ENCODE measurements at places on chromosomes 11 and 22.

- no peak for DNase-seq
Observed at GRCh38 chr11:128824191-128825049, 42.7 kb downstream of the KCNJ1 start.

- no peak for DNase-seq
Observed at GRCh38 chr11:83174008-83174407, 17.1 kb downstream of the PCF11 start.

- DNase-seq, result no peak
Observed at GRCh38 chr11:65790902-65791650, 4.2 kb downstream of the OVOL1 start.

DNA sequence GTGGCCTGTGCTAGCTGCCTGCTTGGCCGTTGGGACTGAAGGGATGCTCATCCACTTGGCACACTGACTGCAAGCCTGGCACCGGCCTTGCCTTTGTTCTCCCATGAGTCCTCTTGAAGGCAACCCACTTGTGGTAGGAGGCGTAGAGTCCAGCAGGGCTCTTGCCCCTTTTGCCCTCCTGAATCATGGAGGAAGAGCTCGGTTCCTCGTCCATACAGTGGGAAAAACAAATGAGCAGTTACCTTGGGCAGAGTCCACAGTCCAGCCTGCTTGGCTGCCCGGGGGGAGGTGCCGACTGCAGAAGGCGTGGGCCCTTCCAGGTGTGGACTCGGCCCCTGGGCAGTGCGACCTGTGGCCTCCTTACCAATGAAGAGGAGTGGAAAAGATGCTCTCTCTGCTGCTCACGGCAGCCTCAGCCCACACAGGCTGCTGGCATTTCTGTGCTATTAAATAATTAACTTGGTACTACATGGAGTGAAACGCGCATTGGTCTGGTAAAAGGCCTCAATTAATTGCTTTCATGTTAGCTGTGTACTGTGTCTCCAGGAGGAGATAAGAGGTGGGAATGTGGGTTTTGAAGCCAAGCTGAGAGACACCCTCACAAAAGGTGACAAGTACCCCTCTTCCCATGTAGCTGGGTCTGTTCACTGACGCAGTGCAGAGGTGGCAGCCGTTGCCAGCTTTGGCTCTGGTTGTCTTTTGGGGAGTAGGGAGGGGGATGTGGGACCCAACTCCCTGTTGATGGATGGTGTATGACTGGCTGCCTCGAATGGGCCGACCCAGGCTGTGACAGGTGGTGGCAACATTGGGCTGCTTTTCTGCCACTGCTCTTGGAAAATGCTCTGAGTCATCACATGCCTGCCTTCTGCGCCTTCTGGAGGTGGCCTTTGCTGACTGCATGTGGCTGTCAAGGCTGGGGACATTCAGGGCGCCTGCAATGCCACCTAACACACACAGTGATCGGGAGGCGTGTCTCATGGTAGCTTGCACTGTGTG, 26.8 kb upstream of the B3GAT1 start:
- peak; percentile 4 for DNase-seq

DNA sequence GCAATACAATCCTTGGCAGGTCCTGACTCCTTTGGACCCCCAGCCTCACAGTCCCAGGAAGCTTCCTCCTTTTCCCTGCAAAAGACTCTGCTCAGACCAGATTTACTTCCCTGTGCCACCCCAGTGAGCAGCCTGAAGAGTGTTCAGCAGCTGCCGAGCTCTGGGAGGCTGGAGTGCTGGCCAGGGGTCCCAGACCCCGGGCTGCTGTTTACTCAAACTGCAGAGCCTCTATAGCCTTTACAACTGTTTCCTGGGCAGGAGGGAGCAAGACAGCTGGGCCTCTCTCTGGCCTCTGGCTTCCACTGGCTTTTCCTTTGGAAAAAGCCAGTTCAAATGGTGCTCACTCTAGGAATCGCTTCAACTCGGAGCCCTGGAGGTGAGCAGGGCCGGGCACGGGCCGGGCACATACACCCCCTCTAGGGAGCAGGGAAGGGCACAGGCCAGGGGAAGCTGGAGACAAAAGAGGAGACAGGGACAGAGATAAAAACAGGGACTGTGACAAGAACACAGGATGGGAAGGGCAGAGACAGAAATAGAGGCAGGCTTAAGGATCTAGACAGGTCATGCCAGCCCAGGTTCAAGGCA, 932 bp downstream of the IRAG1 start:
- no peak for DNase-seq

DNA sequence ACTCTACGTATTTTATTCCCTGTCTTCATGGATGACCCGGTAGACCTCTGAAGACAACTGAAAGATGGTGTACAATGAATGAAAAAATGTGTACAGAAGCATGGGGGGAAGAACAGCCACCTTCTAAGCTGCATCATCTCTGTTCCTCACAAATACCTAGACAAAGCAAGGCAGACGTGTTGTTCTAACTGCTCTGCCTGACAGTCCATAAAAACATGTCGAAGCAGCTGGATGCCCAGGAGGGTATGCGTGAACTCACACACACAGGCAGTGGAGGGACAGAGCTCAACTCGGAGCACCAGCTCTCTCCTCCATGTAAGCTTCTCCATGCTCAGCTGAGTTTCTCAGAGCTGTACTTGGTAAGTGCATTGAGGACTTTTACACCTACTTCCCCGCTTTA, 327.4 kb downstream of the CTTN start:
- DNase-seq, result no peak

- DNase-seq, result no peak
Observed at GRCh38 chr11:23585416-23586104, 725.3 kb upstream of the CCDC179 start.

GRCh38 chr11:26743622-26744021, 21.8 kb upstream of the SLC5A12 start:
- no peak for DNase-seq

GRCh38 chr22:27336151-27337090, 465.1 kb downstream of the MN1 start:
- DNase-seq, result no peak

DNA sequence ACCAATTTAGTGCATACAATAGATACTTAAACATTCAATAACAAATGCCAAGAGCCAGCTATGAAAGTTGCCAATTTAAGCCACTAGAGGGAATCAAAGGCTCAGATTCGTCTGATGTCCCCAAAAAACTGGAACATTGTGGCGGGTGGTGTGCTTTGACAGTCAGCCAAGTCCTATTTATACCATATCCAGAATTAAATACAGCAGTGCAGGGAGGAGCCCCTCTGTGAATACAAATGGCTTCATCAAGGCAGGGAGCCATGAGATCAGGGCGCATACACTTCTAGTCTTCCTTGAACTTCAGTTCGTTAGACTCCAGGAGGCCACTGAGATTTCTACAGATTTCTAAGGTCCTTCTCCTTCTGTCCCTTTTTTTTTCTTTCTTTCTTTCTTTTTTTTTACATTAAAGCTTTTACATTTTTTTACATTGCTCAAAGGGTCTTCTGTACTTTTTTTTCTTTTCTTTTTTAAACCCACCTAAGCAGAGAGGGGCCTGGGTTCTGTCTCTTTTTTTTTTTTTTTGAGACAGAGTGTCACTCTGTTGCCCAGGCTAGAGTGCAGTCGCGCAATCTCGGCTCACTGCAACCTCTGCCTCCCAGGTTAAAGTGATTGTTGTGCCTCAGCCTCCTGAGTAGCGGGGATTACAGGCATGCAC, 41.5 kb upstream of the HSPA8 start:
- peak; percentile 75 for DNase-seq

DNA sequence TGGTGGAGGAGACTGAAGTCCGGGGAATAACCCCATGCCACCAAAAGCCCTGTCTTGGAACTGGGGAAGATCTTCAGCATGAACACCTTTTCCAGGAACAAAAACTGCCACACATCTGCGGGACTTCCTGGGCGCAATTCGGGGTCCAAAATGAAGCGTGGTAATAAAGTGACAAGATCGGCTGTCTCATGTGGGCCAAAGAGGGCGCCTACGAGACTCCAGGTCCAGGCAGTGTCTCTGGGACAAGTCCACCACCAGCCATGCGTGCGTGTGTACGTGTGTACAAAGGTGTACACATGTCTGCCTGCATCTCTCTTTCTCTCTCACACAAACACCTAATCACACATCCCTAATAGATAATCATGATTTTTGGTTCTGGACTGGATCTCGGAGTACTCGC, 8.9 kb upstream of the MYBPC3 start:
- no peak for DNase-seq

DNA sequence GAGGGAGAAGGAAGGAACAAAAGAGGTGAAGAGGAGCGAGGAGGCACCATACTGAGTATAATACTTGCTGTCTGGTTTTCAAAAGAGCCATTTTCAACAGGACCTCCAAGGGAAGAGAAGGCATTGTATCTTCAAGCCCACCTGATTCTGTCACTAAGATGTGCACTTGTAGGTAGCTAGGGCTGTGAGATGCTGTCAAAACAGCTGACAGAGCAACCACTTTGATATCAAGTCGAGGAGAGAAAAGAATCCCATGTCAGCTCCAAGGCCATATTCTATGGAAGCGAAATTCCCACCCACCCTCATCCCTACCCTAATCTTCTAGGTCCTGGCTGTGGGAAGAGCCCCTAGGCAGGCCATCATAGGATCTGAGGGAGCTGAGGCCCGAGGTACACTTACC, 70.9 kb upstream of the PRDM11 start:
- no peak for DNase-seq
